ENCODE measurements at places on chromosomes 2 and 18. TPM values are rescaled to one million over a fixed set of nuclear protein-coding genes. Genes with fewer than 3 reads are reported as not detected.

FIGN gene
- 3.4 TPM for total RNA-seq

DNPEP gene
- 17.5 TPM for total RNA-seq

TTN gene
- total RNA-seq, result 3.7 TPM

PNPT1 gene
- total RNA-seq, result 30.4 TPM

REG3G gene
- total RNA-seq, result not detected

NDC80 gene
- total RNA-seq, result 3.6 TPM

PREPL gene
- 150 TPM for total RNA-seq

CDK5R2 gene
- 6.2 TPM for total RNA-seq

PPIL3 gene
- total RNA-seq, result 47.4 TPM

TMEM178A gene
- total RNA-seq, result 25.1 TPM

ERBB4 gene
- total RNA-seq, result 127 TPM

C2orf81 gene
- total RNA-seq, result 0.62 TPM

TYW5 gene
- total RNA-seq, result 16.5 TPM

TUBA3E gene
- total RNA-seq, result not detected

OXER1 gene
- not detected for total RNA-seq

NETO1 gene
- 47.7 TPM for total RNA-seq

SOX11 gene
- total RNA-seq, result 413 TPM

INPP5D gene
- total RNA-seq, result 2.5 TPM

VAMP5 gene
- 3.6 TPM for total RNA-seq

ATP6V1B1 gene
- not detected for total RNA-seq

TGFA gene
- 14.2 TPM for total RNA-seq

GAL3ST2 gene
- 0.16 TPM for total RNA-seq

COL6A3 gene
- total RNA-seq, result 23.9 TPM

TWIST2 gene
- total RNA-seq, result 0.16 TPM

CRYBA2 gene
- not detected for total RNA-seq

ZC3H6 gene
- 30.4 TPM for total RNA-seq

CXCR1 gene
- total RNA-seq, result not detected

CYBRD1 gene
- total RNA-seq, result 12.3 TPM

RUFY4 gene
- 0.78 TPM for total RNA-seq

KLHL29 gene
- total RNA-seq, result 8.4 TPM

LYG1 gene
- total RNA-seq, result 0.47 TPM

RIT2 gene
- total RNA-seq, result 21.8 TPM

MBD1 gene
- total RNA-seq, result 61.6 TPM

RNF125 gene
- 1.1 TPM for total RNA-seq

B3GNT2 gene
- 48.8 TPM for total RNA-seq

PTPRM gene
- total RNA-seq, result 45.4 TPM

PAX8 gene
- total RNA-seq, result not detected

RMDN2 gene
- 13.6 TPM for total RNA-seq

PLEK gene
- 3.0 TPM for total RNA-seq

PPP4R3B gene
- total RNA-seq, result 120 TPM

RFX8 gene
- total RNA-seq, result 0.47 TPM

CHRNG gene
- total RNA-seq, result 0.16 TPM

COLEC11 gene
- total RNA-seq, result 0.78 TPM

RBM44 gene
- 5.1 TPM for total RNA-seq

CXCR4 gene
- 115 TPM for total RNA-seq

GPR55 gene
- not detected for total RNA-seq

IL36B gene
- total RNA-seq, result not detected

SLC20A1 gene
- 34.2 TPM for total RNA-seq

CELF4 gene
- total RNA-seq, result 60.7 TPM

DSG2 gene
- 3.3 TPM for total RNA-seq

Data from occipital lobe (tissue), 3 donors.